Fibroblast of skin of right biceps (primary cell): ENCODE measurements at places on chromosomes 11 and 22.
A peak's percentile ranks its signal among the peaks of the same experiment; 100 is the strongest.

DNA sequence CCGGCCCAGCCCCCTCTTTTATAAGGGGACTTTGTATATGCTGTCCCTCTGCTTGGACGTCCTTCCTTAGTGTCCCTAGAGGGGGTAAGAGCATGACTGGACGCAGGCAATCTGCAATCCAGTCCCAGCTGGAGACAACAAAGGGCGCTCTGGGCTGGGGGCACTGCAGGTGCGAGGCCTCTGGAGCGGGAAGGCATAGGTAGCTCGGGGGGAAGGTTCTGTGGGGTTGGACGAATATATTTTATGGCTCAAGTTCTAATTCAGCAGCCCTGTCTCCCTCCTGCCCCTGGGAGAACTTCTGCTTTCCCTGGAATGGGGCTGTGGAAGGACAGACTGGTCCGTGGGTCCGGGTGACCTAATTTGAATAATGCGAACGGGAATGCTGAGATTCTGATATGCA, 40.0 kb downstream of the KCNJ4 start:
- DNase-seq: no peak

- no peak for DNase-seq
Measured at GRCh38 chr11:113464416-113464815, 10.8 kb downstream of the DRD2 start.

- no peak for DNase-seq
Measured at GRCh38 chr22:46749682-46750529, 11.9 kb upstream of the CERK start.

- peak; percentile 94 for DNase-seq
Measured at GRCh38 chr22:27110665-27111451, 453.5 kb downstream of the MIAT start.

GRCh38 chr11:121448431-121448941, 3.6 kb upstream of the SORL1 start:
- DNase-seq: no peak

DNA sequence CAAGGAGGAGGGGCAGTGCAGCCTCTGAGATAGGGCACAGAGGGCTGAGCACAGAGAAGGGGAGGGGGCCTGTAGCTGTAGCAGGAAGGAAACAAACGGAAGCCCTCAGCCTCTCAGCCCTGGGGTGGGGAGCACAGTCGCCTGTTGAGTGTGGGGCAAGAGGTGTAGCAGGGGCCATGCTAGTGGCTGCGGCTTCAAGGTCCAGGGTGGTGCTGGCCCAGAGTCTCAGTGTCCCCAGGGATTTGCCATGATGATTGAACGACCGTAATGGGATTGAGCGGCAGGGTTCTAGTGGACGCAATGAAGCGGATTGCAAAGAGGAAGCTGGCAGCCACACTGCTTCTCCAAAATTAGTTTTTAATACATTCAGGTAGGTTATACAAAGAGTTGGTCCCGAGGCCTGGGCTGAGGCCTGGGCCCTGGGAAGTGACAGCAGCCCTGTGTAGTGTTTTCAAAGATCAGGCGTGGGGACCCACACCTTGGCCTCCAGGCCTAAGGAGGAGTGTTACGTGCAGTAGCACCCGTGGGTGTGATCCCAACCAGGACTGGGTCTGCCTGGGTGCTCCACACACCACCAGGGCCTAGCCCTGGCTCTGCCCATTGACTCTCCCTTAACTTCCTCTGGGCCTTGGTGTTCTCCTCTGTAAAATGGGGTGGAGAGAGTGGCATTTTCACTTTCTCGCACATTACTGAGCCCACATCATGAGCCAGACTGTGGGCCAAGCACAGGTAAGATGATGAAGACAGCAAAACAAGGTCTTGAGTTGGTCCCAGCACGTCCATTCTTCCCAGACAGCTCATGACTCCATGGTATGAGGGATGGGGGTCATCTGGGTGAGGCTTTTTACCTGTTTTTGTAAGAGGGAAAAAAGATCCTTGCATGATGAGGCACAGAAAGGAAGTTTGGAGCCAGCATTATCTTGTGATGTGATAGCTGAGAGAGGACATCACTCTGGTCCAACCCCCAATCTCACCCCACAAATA, 13.1 kb downstream of the LRRC32 start:
- no peak for DNase-seq

DNA sequence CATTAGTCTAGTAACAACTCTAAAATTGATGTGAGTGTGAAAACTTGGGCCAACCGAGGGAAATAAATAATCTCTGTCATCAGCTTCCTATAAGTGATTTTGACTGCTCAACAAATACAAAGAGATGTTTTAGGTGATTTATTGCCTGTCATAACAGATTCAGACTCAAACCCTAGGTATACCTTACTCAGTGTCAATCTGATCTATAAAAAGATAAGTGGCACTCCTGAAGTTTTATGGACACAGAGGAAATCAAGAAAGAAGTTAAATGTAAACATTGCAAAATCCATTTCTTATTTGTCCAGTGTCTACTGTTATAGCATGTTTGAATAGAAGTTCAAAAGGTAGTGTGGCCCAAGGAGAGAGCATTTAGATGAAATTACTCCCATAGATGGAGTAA, 30.4 kb upstream of the TYR start:
- DNase-seq: no peak

- no peak for DNase-seq
Measured at GRCh38 chr22:37393746-37394145, 33.5 kb downstream of the ELFN2 start.

DNA sequence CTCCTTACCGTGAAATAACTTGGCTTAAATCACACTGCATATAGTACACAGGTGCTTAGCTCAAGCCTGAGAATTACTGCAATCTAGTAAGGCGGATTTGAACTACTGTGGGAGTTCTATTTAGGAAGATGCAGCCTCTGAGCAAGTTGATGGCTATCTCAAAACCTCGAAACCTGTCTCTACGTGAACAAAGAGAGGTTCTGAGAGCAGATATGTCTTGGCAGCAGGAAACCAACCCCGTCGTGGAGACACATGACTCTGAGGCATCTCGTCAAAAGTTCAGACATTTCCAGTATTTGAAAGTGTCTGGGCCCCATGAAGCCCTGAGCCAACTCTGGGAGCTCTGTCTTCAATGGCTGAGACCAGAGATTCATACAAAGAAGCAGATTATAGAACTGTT, 5.9 kb downstream of the ZNF215 start:
- no peak for DNase-seq

DNA sequence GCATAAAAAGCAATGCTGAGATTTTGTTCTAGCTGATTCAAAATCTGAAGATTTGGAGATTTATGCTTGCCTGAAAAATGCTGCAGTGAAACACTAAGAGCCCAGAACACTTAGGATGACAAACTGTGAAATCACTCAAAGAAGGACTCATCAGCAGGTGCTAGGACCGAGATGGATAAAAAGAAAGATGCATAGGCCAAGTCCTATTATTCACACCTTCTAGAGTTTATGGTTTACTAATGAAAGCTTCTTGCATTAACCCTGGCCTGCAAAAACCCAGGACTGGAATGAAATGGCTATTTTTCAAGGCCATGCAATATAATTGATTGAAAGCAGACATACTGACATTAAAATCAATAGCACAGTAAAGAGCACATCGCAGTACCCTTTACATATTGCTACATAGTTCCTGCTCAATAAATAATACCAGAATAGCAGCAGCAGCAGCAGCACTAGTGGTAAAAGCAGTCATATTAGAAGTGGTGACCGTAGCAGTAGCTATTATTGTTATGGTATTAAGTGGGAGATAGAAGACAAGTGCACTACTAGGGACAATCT, 161.7 kb downstream of the RAB38 start:
- DNase-seq: no peak

DNA sequence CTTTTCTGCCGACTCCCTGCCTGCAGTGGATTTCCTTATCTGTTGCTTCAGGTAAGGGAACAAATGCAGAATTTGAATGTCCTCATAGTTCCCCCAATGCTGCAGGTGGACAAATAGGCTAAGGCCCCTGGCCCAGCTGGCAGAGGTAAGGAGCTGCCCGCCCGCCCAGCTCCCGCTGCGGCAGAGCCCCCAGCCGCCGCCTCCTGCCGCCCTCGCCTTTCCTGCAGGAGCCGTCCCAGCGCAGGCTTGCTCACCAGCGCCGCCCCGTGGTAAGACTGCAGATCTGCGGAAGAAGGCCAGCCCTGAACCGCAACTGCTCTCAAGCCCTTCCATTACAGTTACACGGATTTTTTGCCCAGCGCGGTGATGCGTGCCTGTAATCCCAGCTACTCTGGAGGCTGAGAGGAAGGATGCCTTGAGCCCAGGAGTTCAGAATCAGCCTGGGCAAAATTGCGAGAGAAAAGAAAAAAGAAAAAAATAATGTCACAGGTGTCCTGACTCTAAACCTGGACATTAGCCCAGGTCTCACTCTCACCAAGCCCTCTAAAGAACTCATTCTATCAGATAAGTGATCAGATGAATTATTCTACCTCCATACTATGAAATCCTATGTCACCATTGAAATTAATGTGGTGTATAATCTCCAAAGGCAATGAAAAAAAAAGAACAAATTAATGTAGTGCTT, 51.2 kb upstream of the EMID1 start:
- DNase-seq: peak; percentile 61
